Dermis lymphatic vessel endothelial cell (primary cell): ENCODE measurements at places on chromosomes 6 and 20. TPM values are rescaled to one million over a fixed set of nuclear protein-coding genes. Genes with fewer than 3 reads are reported as not detected.

CST1 gene
- total RNA-seq = not detected in 2 replicates

PLCB1 gene
- 16.6 and 20.0 TPM in 2 replicates for total RNA-seq

CCDC170 gene
- 0.17 TPM in 1 of 2 replicates, not detected in the other for total RNA-seq

TGM6 gene
- total RNA-seq = not detected in 2 replicates

PSORS1C1 gene
- 3.7 and 4.0 TPM in 2 replicates for total RNA-seq
